ENCODE measurements at places on chromosomes 11 and 22.

DNA sequence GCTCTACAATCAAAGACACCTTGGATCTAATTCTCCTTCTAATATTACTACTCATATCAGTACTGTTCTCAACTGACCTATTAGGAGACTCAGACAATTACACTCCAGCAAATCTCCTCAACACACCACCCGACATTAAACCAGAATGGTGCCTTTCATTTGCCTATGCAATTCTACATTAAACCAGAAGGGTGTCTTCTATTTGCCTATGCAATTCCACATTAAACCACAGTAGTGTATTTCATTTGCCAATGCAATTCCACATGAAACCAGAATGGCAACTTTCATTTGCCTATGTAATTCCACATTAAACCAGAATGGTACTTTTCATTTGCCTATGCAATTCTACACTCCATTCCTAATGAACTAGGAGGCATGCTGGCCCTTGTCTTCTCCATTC, 15.3 kb upstream of the APOL3 start:
- no peak for DNase-seq

DNA sequence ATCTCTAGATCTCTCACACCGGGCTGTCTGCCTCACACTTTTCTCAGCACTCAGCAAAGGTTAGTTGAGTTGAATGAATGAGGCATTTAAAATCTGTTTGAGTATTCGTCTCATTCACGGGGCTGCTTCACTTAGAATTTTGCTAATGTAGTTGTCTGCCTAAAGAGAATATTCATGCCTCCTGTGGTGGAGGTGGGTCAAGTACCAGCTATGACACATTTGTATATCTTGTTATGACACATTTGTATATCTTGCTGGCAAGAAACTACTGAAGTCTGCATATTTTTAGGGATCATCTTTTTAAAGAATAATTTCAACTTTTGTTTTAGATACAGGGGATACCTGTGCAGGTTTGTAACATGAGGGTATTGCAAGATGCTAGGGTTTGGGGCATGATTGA, 43.1 kb downstream of the LDLRAD3 start:
- no peak for DNase-seq

GRCh38 chr11:13047884-13048283, 38.8 kb downstream of the RASSF10 start:
- no peak for DNase-seq

- DNase-seq, result peak; percentile 60
Observed at GRCh38 chr11:86062719-86063118, 6.2 kb downstream of the PICALM start.

DNA sequence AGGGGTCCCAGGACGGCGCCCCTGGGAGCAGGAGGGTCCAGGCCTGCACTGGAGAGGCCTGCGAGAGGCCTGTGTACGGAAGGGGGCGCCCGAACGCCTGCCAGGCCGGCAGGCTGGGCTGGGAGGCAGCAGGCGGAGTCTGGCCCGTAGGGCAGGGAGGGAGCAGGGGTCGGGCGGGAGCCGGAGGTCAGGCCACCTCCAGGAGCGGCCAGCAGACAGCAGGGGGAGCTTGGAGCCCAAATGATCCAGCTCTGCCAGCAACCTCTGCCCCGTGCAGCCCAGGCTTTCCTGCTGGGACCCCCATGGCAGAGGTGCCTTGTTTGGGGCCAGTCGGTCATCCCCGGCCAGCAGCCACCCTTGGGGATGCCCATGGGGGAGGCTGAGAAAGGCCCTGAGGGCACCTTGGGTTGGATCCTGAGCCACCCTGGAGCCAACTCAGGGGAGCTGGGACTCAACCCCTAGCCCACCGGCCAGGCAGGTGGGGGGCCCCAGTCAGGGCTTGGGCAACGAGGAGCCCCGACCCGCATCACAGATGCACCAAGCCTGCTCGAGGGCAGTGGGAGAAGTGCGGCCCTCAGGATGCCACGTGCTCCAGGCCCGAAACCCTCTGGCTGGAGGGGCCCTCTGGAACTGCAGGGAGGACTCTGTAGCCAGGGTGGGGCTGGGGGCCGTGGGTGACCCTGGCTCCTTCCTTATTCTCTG, 9.6 kb upstream of the SYT8 start:
- DNase-seq, result no peak

DNA sequence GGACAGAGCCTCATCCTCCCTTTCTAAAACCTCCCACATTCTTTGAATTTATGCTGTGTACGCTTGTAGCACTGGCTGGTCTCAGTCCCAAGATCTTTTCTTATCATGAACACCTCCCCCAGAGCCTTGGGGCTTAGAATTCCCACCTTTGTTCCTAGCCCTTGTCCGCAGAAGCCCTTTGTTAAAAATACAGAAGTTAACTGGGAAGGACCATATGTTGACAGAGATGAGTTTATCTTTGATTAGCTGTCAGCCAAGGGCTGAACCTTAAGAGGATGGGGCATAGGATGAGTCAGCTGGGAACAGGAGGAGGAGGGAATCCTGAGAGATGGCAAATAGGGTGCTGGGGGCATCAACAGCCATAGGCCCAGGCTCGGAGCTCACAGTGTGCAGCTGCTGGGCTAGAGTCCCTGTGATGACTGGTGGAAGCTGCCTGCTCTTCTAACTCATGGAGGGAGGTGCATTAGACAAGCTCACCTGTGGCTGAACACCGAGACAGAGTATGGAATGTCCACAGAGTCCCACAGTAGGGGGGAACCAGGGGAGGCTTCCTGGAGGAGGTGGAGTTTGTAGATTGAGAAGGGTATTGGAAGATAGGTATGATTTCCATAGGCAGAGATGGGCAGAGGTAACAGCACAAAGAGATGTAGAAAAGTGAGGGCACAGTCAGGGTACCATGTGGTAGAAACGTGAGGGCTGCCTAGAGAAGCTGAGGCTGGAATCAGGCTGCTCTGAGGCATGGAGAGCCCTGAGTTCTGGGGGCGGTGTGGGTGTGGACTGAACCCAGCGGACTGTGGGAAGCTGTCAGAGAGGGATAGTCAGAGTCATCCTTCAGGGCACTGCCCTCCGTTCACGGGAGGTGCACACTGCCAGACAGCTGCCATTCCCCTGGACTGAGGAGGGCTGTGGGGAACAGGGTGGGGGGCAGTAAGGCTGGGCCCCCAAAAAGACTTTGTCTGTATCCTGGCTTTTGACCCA, 9.9 kb downstream of the MICAL2 start:
- no peak for DNase-seq

GRCh38 chr11:112269139-112269538, 8.5 kb upstream of the PLET1 start:
- no peak for DNase-seq

- DNase-seq, result no peak
Observed at GRCh38 chr11:29368126-29368525, 648.7 kb downstream of the KCNA4 start.

DNA sequence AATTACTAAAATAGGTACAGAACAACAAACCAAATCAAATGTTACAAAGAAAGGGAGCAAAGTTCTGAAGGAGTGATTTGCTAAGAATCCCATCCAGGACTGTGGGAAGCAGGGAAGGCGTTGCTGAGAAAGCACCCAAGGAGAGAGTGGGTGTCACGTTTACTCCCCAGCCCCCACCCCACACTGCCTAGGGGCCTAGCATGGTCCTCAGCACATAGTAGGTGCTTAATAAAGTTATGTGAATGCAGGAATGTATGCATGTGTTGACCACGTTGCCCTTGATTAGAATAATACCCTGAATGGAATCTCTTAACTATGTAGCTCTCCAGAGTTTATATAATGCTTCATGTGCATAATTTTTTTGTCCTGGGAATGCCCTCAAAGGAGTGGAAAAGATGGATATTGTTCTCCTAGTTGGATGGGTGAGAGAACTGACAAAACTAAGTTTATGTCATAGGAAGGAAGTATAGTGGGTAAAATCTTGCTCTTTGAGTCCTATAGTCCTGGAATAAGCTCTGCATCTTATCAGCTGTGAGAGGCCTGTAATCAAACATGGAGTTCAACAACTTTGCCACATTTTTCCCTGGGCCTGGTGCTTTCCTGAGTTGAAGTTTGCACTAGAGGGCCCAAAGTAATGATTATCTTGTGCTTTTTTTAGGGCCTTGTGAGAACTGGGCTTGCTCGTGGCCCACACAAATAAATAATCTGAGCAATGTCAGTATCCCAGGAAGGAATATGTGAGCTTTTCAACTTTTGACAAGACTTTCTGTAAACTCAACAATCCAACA, 53.8 kb upstream of the LMO2 start:
- no peak for DNase-seq

GRCh38 chr11:89381094-89381493, 110.1 kb downstream of the NOX4 start:
- peak; percentile 98 for DNase-seq

DNA sequence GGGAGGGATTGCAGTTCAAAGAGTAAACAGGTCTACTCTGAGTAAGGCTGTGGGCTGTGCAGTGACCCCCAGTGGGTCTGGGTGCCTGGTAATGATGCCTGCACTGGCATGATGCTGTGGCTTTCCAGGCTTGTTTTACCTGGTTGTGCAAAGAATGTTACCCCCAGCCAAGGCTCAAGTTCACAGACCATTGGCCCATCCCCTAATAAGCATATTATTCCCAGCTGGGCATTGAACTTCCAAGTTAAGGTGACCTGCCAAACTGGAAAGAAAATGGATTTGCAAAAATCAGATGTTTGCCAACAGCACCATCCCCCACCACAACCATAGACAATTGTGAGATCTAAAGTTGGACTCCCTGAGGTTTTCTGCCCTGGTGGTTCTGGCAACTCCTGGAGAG, 7.9 kb upstream of the EHF start:
- DNase-seq, result no peak

DNA sequence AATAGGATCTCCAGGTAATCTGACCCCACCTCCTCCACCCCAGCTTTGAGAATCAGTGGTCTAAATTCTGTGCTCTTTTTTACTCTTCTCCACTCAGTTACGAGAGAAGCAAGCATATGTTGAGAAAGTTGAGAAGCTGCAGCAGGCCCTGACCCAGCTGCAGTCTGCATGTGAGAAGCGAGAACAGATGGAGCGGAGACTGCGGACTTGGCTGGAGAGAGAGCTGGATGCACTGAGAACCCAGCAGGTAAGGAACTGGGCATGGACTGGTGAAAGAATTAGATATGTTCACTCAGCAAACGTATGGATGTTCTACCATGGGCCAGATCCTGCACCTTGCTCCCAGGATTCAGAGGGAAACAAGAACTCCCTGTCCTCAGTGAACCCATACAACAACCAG, 85.7 kb downstream of the AMOTL1 start:
- DNase-seq, result no peak

GRCh38 chr22:38450234-38450797, 4.7 kb downstream of the KCNJ4 start:
- no peak for DNase-seq

DNA sequence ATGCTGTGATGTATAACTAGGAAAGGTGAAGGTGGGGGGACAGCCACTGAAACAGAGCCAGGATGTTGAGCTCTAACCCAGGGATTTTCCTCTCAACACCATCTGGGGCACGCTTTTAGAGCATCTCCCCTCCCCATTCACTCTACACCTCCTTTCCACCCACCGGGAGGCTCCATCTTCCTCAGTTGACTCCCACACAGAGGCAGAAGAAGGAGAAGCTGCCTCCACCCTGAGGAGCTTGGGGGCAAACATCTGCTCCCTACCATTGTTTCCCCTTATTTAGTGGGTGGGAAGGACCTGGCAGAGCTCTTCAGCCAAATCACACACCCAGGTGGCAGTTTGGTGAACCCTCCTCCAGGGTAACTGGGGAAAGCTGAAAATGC, 50.0 kb upstream of the ADA2 start:
- DNase-seq, result no peak

- peak; percentile 78 for DNase-seq
Observed at GRCh38 chr11:108093128-108093904, 28.1 kb upstream of the ACAT1 start.

GRCh38 chr22:47757741-47758140, 995.3 kb downstream of the TBC1D22A start:
- DNase-seq, result peak; percentile 1

DNA sequence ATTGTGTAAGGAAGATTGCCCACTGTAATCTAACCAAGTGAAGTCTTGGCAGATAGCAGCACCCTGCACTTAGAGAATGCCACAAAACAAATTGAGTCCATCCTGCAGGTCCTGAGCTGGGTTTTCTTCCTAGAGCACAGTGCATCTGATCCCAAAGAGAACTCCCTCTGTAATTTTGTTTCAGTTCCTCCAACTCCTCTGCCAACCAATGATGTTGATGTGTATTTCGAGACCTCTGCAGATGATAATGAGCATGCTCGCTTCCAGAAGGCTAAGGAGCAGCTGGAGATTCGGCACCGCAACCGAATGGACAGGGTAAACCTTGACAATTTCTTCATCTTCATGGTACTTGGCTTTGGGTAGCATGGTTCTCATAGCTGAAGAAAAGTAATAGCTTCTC, 33.1 kb upstream of the ST14 start:
- DNase-seq, result no peak

DNA sequence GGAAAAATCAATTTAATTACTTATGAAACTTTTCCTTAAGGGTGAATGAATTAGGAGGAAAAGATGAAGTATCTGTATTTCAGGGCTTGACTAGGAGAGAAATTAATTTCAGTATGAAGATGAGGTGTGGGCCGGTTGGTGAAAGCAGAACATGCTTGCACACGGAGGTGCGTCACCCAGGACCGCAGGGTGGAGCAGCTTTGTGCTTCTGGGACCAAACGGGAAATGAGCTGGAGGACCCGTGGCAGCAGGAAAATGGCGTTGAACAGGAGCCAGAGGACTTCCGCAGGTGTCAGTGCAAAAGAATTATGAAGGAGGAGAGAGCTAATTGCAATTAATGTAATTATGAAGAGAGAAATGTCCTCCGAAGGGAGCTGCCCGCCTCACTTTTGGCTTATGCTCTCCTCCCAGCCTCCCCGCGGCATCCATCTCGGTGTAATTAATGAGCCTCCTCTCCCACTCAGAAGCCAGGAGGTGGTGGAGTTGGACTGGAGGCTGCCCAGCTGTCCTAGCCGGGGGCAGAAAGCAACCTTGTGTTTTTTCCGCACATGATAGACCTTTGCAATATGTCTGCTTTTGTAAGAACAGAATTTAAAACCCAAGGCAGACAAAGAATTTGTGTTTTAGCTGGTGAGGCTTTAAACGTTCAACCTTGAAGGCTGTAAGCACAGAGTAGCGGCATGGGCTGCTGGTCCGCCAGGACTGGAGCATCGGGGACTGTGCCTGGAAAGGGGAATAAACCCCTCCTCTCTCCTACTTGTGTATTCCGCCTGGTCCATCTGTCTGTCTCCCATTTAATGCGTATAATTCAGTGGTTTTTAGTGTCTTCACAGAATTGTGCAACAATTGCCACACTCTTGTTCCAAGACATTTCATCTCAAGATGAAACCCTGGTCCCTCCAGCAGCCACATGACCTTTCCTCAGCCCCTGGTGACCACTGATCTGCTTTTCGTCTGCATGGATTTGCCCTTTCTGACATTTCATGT, 180.6 kb downstream of the TBC1D22A start:
- DNase-seq, result no peak

Measured in iris pigment epithelial cell (primary cell).